ENCODE measurements at places on chromosomes 5 and 9.

DNA sequence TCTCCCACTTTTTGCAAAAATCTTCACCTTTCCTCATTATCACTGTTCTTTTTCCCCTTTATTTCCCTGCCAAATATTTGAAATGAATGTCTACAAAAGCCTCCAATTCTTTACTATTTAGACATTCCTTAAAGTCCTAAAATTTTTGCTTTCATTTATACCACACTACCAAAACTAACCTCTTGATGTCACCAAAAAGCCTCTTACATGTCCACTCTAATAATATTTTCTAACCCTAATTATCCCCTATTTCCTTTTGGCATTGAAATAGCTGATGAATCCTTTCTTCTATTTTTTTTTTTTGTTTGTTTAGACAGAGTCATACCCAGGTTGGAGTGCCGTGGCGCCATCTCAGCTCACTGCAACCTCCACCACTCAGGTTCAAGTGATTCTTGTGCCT, 32.3 kb upstream of the NRG2 start:
- DNase-seq = no peak

DNA sequence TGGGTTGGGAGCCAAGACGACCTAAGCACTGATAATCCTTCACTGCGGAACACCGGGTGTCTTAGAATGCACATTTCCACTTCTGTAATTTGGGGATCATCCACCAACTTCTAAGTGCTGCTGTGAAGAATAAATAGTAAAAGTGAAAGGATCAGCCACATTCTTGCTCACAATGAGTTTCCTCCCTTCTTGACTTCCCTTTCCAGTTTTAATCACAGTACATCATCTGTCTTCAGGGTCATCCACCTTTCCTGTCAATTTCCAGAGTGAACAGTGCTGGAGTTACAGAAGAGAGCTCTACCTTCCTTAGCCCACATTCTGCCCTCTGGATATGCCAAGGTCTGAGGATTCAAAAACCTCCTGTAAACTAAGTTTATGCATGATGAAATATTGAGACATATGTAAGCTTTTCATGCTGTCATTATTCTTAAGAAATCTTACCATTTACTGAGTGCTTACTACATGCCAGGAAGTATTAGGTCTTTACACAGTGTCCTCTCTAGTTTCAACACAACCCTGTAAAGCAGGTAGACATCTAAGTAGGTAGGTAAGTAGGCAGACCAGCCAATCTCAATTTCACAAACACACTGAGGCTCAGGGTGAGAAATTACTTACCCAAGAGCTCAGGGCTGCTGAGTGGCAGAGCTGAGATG, 105.2 kb downstream of the CDK5RAP2 start:
- DNase-seq = no peak

GRCh38 chr9:99835581-99835980, 13.9 kb downstream of the NR4A3 start:
- no peak for DNase-seq

DNA sequence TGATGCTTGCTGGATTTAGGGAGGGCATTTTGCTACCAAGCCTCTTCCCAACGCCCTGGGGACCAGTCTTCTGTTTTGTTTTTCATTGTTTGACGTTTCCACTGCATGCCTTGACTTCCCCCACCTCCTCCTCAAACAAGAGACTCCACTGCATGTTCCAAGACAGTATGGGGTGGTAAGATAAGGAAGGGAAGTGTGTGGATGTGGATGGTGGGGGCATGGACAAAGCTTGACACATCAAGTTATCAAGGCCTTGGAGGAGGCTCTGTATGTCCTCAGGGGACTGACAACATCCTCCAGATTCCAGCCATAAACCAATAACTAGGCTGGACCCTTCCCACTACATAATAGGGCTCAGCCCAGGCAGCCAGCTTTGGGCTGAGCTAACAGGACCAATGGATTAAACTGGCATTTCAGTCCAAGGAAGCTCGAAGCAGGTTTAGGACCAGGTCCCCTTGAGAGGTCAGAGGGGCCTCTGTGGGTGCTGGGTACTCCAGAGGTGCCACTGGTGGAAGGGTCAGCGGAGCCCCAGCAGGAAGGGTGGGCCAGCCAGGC, 23.0 kb downstream of the PCDHGC5 start:
- DNase-seq = no peak

GRCh38 chr5:5159282-5160103, 19.4 kb downstream of the ADAMTS16 start:
- DNase-seq = no peak

GRCh38 chr9:71830929-71831328, 62.6 kb upstream of the CEMIP2 start:
- DNase-seq = no peak

DNA sequence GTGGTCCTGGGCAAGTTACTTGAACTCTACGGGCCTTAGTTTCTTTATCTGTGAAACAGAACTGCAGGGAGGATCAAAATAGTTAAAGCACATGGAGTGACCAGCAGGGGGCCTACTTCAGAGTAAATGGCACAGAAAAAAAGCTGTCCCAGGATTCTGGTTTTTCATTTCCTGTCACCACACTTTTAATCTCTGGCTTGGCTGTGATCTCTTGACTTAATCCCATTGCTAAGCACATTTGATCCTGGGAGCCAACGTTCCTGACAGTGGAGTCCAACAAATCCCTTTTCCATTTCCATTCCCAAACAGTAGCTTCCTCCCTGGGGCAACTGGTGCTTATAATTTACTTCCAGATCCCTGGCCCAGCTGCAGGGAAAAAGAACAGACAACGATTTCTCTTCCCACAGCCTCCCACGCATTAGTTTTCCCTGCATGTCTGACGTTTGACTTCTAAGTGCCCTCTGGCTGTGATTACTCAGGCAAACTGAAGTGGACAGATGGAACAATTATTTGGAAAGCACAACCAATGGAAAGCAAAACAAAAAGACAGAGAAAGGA, 136.5 kb upstream of the STK32A start:
- no peak for DNase-seq
